ENCODE measurements at places on chromosomes 3 and 15.

- DNase-seq, result no peak
Measured at GRCh38 chr3:95048564-95048963, 985.7 kb downstream of the NSUN3 start.

DNA sequence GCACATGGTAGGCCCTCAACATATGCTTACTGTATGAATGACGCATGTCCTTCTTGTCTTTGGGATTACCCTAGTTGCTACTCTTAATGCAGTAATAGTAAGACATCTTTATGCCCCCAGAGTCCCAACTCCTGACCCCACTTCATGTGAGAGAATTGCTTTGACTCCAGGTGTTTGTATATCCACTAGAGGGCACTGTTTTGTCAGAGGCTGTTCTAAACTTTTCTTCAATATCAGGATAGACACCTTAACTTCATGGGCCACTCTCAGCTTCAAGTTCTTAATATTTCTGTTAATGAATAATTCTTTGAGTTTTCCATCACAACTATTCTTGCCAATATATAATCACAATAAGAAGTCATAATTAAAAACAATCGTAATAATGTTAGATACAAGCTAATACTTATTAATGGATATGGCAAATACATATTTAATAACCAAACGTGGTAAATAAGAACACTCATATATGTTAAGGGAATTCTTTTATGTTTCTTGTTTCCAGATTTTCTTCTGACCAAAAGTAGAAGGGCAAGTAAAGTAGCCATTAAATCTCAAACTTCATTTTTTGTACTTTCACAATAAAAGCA is 337.2 kb upstream of the DNAJC19 start:
- peak; percentile 54 for DNase-seq

- DNase-seq, result no peak
Measured at GRCh38 chr15:39388118-39388517, 192.8 kb upstream of the THBS1 start.

DNA sequence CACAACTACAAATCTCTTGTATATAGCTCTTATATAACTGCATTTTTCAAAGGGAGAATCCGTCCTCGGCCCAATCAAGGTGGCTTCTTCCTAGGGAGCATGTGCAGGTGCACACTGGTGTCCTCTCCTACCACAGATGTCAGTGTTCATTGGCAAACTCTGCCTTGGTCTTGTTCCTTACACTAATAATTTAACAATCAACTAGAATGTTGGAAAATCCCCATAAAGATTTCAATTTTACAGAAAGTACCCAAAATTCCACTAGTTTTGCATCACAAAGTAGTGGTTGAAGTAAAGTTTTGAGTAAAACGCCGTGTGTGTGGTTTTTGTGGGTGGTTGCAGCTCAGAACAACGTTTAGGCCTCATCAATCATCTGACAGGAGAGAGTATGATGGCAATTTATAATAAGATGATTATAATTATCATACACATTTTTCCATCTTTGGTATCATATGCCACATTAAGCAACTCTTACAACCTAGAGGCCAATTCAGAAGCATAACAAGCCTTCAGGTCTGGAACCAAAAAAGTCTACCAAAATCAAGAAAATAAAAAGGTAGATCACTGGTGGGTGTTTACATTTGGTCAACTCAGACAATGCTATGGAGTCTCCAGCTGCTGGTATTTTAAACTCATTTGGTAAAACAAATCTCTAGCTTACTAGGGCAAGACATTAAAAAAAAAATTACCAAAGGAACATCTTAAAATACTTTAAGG is 128.9 kb upstream of the BHLHE40 start:
- no peak for DNase-seq

DNA sequence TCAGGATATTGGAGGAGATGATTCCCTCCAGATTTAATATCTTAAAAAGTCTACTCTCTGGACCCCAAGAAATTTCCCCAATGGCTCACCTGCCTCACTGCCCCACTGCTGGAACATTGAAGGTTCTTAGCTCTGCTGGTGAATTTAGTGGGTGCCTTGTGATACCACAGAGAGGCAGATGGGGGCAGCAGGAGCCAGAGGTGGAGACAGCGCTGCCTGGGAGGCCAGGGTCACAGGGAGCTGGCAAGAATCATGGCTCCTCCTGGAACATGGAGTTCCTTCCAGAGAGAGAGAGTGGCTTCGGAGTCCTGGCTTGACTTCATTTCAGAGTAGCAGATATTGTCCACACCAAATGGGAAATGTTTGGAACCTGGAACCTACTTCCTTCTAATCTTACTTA is 263.5 kb upstream of the CFAP20DC start:
- DNase-seq, result peak; percentile 41

DNA sequence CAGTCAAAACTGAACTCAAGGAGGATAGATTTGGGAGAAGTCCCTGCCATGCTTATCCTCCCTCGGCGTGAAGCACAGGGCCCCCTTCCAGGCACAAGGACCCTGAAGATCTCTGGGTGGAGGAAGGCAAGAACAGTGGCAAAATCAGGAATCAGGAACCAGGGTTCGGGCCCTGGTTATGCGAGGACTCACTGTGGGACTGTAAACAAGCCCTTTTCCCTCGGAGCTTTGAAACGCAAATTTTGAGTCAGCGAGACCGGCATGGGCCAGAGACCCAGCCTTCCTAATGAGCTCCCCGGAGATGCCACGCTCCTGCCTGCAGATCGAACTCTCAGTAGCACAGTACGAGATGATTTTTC is 70.1 kb downstream of the SLC12A8 start:
- DNase-seq, result no peak

GRCh38 chr15:67807141-67807540 is 18.2 kb upstream of the SKOR1 start:
- no peak for DNase-seq

DNA sequence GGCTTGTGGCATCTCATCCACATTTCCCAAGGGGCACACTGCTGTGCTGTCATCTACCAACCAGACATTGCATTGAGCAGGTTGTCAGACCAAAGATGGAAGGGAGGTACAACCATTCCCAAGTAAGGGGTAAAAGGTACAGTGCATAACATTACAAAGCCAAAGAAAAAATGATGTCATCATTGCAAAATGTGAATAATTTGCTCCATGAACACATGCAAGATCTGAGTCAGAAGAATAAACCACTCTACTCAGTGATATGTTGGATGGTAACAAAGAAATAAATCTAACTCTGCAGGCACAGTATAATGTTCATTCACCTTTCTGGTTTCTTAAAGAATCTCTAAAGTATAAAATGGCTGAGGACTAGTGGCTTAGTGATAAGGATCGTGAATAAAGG is 202.7 kb downstream of the MAGI1 start:
- no peak for DNase-seq

DNA sequence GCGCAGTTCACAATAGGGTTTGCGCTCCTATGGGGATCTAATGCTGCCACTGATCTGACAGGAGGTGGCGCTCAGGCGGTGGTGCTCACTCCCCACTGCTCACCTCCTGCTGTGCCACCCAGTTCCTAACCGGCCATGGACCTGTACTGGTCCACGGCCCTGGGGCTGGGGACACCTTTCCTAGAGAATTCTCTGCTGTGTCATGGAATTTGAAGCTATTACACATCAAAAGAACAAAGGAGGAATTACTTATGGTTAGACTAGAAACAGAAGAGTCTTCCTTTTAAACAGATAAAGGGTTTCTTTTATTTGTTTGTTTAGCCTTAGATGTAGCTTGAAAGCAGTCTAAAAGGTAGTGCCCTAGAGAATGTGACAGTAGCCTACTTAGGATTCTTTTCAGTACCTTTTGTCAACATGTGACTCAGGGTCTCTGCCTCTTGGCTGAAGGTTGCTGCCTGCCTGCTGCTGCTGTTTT is 50.3 kb downstream of the PAK2 start:
- peak; percentile 9 for DNase-seq

GRCh38 chr3:172506094-172506493 is 17.1 kb downstream of the TNFSF10 start:
- DNase-seq, result no peak

DNA sequence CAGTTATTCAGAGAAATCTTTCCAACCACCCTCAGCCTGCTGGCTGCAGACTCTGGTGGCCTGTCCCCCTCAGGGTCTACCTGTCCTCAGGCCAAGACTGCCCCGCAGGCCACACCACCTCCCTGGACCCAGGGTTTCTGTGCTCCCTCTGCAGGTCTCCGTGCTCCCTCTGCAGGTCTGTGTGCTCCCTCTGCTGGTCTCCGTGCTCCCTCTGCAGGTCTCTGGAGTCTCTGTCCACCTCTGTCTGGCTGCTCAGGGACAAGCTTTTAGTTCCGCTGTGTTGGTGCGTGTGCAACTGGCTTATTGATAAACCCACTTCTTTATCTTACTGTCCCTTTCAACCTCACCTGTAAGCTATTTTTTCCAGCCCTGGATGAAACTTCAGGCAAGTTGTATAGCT is 30.1 kb downstream of the BDH1 start:
- peak; percentile 18 for DNase-seq

- no peak for DNase-seq
Measured at GRCh38 chr3:141112686-141113297, 61.6 kb downstream of the SPSB4 start.

DNA sequence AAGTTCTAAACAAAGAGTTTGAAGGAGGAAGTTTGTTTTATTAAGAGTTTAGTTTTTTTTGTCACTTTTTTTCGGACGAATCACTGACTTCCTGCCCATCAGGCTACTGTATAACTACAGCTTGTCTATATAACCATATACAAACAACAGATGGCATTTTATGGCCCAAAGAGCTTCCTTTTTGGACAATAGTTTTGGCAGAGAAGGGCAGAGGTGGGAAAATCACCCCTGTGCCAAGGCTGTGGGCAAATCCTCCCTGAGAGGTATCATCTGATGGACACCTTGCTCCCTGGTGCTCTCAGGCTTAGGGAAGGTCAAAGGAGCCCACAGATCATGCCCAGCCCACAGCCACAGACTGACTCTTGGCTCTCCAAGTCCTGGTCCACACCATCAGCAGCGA is 113.4 kb downstream of the OXNAD1 start:
- DNase-seq, result no peak

GRCh38 chr3:9061634-9062033 is 98.4 kb upstream of the RAD18 start:
- no peak for DNase-seq

DNA sequence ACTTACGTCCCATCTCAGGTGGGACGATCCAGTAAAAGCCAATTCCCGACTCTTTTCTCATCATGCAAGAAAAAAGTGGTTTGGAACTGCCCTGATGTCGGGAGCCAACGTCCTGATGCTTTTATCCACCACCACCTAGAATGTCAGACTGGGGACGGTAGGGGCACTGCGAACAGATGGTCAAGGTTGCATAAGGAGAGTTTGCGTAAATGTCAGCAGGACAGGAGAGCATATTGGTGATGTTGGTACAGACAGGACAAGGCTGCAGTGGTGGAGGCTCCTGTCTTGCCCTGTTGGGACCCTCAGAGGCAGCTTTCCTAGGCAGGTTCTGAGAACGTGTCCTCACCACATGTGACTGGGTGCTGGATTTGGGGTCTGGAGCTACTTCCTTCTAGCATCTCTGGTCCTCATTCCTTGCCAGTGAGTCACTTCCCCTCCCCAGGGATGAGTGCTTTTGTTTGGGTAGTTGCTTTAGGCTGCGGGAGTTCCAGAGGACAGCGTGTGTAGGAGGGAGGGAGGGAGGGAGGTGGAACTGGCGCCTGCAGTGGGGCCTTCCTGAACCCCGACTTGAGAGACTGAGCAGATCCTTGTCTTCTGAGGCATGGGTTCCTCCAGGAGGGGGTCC is 21.0 kb downstream of the THSD4 start:
- DNase-seq, result peak; percentile 87

DNA sequence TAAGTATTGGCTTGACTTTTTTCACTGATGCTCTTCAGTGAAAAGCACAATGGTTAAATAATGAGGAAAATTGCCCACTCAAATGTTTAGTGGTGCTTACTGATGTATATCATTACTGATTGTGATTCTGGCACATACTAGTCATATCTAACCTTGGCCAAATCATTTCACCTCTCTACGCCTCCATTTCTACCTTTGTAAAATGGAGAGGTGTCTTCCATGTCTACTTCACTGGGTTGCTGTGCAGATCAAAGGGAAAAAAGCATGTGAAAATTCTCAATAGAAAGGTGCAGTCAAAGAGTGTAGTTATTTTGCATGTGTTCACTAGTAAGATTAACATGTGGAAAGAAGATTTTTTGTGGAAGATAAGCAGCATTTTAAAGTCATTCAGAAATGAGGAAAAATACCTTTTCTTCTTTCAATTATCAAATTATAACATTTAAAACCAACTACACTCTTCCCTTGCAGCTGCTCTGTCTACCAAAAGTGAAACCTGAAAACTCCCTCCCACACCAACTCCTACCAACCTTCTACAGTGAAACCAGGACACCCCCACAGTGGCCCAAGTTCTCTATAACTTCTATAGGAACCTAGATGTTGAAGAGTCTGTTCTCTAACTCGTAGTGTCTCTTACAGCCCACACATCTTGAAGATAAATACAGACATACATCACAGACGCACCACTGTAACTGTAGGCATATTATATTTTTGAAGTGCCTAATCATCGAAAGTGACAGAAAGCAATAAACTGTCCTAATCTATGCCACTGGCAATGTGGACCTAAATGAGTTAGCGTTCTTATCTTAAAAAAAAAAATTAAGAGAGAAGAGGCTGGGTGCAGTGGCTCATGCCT is 1.4 kb downstream of the CD200R1 start:
- DNase-seq, result no peak

DNA sequence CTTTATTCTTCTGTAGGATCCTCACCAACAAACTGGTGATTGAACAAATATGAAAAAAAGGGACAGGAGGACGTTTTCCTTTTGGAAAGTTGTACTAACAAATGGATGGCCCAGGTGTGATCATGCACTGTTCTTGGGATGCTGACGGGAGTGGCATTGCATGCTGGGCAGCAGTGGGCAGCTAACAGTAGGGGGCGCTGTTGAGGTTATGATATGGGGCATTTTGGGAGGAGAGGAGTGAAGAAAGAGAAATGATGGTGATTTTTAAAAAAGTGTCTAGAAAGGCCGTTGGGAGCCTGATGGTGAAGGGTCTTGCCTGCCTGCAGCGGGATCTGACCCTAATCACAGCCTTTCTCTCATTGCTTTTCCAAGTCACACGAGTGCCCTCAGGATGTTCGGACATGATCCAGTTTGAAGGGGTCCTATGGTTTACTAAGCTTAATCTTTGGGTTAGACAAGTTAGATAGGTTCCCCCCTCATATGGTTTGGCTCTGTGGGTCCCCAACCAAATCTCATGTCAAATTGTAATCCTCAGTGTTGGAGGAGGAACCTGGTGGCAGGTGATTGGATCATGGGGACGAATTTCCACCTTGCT is 46.2 kb upstream of the PRTG start:
- no peak for DNase-seq

DNA sequence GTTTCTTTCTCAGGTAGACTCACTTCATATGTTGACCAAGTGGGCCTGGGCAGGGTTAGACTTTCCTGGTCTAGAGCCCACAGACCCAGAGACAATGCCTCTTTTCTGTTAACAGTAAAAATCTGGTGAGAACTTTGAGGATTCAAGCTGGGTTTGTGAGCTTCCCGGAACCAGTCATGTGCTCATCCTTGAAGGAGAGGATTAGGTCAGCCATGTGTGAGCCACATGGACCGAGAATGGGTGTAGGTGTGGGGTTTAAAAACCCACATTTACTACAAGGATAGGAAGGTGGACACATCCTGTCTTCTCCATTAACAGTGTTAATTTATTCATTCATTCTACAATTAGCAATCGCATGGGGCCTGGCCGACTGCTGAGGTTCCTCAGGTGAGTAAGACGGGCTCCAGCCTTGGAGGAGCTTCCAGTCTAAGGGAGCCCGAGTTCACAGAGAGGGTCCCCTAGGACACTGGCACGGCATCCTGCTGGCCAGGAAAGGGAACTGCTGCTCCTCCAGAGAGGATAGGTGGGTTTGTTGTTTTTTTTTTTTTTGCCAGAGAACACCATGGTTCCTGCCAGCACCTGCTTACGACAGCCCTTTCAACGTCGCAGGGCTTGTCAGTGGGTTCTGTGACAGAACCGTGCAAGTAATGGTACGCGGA is 69.0 kb downstream of the SQOR start:
- no peak for DNase-seq

GRCh38 chr3:147407498-147408187 is 1.3 kb upstream of the ZIC4 start:
- no peak for DNase-seq
